ENCODE measurements at places on chromosomes 1 and 21. TPM values are rescaled to one million over a fixed set of nuclear protein-coding genes. Genes with fewer than 3 reads are reported as not detected.

Gene KRTAP7-1
- total RNA-seq = not detected

Gene ADORA3
- total RNA-seq = 1.6 TPM

Gene EPHA10
- 8.6 TPM for total RNA-seq

Gene SDC3
- 57.1 TPM for total RNA-seq

DNA sequence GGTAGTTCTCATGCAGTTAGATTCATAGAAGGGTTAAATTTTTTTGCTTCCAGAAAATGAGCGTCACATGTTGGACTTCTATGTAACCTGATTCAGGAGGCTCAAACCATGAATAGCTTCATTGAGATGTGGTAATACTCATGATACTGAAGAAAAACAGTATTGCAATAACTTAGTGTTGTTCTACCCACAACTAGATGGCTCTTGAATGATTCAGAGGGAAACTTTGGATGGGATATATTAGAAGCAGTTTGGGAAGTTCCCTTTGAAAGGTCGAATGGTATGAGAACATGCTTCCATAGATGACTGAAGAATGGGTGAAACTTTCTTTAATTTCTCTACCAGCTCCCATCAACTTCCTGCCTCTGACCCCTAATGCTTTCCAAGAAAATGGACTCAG, 211.7 kb upstream of the PTGFR start:
- no peak for DNase-seq

DNA sequence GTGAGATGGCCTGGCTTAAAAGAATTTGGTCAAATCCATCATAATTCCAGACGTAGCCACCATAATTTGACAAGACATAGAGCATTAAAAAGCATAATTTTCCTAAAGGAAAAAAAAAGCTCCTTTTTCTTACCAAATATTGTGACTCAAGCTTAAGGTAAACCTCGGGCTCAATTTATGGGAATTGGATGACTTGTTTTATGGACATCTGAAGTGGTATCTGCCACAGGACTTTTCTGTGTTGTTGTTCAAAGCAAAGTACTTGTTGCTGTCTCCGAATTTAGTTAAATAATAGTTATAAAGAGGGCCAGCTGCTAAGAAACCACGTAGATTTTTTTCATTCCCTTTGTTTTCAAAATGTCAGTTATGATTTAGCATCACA, 1.1 kb downstream of the MPZL1 start:
- DNase-seq = no peak

DNA sequence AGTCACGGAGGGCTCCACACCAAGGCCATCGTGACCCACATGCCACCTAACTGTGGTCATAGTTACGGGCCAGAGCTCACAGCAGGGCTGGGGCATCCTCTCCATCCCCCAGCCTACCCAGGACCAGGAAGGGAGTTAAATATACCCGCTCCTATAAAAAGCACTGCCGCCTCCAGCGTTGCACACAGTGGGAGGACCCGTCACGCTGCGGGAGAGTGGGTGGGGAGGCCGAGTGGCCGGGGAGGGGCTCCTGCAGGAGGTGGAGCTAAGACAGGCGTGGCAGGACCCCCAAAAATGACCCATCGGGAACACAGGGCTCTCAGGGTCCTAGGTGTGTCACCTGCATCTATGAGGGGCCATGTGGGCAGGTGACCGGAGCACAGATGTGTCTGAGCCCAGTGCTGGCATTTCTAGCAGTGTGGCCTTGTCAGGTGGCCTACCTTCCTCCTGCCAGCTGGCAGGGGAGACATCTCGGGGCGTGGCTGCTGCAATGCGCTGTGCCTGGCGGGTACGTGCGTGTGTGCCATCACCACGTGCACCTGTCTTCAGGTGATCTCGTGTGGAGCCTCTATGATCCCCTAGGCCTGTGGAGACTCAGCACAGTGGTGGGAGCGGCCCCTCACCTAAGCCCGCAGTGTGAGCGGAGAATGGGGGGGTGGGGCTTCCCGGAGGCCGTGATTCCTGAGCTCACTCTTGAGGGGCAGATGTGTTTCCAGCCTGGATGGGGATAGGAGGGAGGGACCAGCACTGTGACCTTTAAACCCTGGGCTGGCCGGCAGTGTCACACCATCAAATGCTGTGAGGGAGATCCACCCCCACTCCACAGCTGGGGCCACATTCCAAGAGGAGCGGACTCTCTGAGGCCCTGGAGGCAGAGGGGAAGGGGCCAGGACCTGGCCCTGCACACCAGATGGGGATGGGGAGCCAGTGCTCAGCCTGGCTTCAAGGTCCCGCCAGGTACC, 17.7 kb downstream of the AGRN start:
- DNase-seq = no peak

DNA sequence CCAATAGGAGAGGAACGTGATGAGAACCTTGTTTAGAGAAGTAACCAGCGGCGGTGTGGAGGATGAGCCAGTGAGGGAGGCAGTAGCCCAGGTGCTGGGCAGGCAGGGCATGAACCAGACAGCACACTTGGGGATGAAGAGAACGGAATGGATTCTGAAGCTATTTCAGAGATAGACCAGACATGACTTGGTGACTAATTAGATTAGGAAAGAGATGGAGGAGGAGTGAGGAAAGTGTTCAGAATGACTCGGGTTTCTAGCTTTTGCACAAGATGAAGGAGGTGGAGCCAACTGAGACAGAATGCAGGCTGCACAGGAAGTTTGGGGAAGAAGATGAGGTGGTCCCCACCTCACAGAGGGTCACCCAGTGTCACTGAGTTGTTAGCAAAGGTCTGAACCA, 5.1 kb downstream of the PEF1 start:
- DNase-seq = no peak

- no peak for DNase-seq
Measured at GRCh38 chr21:32413015-32413504, 554 bp downstream of the EVA1C start.

DNA sequence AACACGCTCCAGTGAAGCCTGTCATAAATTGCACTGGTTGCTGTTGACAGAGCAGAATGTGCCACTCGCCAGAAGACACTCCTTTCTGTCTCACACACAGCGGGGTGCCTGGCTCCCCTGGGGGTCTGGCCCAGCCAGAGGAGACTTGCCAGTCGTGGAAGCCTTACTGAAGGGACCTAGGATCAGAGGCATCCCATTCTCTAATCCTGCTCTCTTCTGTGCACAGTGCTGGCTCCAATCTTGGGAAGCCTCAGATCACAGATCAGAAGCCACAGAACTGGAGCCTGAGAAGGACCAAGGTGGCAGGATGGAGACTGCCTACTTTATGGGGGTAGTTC, 1.4 kb downstream of the SLC9A1 start:
- no peak for DNase-seq

Measured in frontal cortex (tissue), 4 donors.